ENCODE measurements at places on chromosomes 6 and 20. TPM values are rescaled to one million over a fixed set of nuclear protein-coding genes. Genes with fewer than 3 reads are reported as not detected.

Gene SHLD1
- total RNA-seq = 7.2 TPM

Gene TFB1M
- 26.5 TPM for total RNA-seq

Gene TMEM170B
- total RNA-seq = 0.35 TPM

Gene CALHM4
- not detected for total RNA-seq

Gene AIF1
- not detected for total RNA-seq

Gene KHDRBS2
- not detected for total RNA-seq

Gene CALHM5
- 0.58 TPM for total RNA-seq

Gene LBP
- total RNA-seq = not detected

Gene PGC
- total RNA-seq = not detected

Measured in myometrial cell (primary cell).